Fibroblast of skin of left quadriceps (primary cell): ENCODE measurements at places on chromosomes 6 and 20.
A peak's percentile ranks its signal among the peaks of the same experiment; 100 is the strongest.

- DNase-seq = peak; percentile 19
Measured at GRCh38 chr6:32700391-32701040, 34.1 kb upstream of the HLA-DQB1 start.

GRCh38 chr20:61134296-61135030 is 117.6 kb upstream of the CDH4 start:
- DNase-seq = no peak

GRCh38 chr20:35240811-35241293 is 14.4 kb downstream of the MMP24 start:
- no peak for DNase-seq

DNA sequence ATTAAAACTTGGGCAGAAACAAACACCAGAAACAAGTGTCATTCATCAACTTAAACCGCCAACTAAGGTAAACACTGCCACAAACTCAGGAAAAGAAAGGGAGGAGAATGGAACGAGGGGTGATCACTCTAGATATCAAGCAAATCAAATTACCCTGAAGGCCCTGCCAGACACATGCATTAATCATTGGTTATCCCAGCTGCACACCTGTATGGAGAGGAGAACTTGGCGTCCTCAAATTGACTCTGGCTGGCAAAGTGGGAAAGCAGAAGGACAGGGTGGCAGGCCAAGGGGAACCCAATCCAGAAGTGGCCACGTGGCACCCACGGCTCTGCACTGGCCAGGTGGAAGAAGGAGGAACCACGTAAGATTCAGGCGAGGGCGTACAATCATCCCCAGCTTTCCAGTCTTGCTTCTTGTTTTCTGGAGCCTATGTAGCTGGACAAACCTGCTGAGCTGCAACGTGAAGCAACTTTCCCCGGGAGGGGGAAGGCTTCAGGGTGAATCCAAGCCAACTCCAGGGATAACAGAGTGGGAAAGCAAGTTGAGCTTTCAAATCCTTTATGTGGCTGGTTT is 156.2 kb upstream of the JARID2 start:
- no peak for DNase-seq

DNA sequence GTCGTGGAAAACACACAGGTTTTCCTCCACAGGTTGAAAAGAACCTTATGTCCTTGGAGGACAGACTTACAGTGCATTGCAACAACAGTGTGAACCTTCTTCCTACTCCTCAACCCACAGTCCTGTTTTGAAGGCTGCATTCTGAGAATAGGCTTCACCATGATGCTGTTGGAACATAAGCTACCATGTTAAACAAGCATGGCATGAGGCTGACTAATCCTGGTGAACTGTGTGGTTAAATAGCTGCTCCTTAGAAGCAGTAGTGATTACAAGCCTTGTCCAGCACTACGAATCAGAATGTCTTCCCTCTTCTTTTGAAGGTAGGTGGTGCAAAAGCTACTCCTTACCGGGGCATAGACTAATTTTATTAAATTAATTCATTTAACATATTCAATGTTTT is 368.5 kb upstream of the EPHA7 start:
- no peak for DNase-seq
